ENCODE measurements at places on chromosomes 4 and X. TPM values are rescaled to one million over a fixed set of nuclear protein-coding genes. Genes with fewer than 3 reads are reported as not detected.

The VEGFD gene
- not detected for total RNA-seq

The CORIN gene
- total RNA-seq = not detected

The SSX3 gene
- not detected for total RNA-seq

The WNK3 gene
- 0.07 TPM for total RNA-seq

The MUC7 gene
- total RNA-seq = not detected

The TAF7L gene
- not detected for total RNA-seq

- H3K27ac ChIP-seq = no peak overlapping the region
- no peak overlapping the region for H3K4me3 ChIP-seq
- no peaks in the 10 kb centered on the region for H3K36me3 ChIP-seq
These were observed 382.7 kb downstream of the UNC5C start for GRCh38 chr4:95165926-95166524.

- H3K27me3 ChIP-seq = no peaks in the 10 kb centered on the region
- peaks cover 2% of the 10 kb centered on the region for H3K4me1 ChIP-seq
- no peak overlapping the region for H3K4me3 ChIP-seq
- no peak overlapping the region for H3K27ac ChIP-seq
These were observed 28.3 kb downstream of the USO1 start for GRCh38 chr4:75752637-75753036.

- no peak for DNase-seq
- H3K4me3 ChIP-seq = no peak overlapping the region
- H3K36me3 ChIP-seq = peaks cover 18% of the 10 kb centered on the region
- peaks cover 31% of the 10 kb centered on the region for H3K4me1 ChIP-seq
- peaks cover 31% of the 10 kb centered on the region for H3K27me3 ChIP-seq
These were observed 113.8 kb upstream of the RBPJ start for GRCh38 chr4:26206999-26207398.

DNA sequence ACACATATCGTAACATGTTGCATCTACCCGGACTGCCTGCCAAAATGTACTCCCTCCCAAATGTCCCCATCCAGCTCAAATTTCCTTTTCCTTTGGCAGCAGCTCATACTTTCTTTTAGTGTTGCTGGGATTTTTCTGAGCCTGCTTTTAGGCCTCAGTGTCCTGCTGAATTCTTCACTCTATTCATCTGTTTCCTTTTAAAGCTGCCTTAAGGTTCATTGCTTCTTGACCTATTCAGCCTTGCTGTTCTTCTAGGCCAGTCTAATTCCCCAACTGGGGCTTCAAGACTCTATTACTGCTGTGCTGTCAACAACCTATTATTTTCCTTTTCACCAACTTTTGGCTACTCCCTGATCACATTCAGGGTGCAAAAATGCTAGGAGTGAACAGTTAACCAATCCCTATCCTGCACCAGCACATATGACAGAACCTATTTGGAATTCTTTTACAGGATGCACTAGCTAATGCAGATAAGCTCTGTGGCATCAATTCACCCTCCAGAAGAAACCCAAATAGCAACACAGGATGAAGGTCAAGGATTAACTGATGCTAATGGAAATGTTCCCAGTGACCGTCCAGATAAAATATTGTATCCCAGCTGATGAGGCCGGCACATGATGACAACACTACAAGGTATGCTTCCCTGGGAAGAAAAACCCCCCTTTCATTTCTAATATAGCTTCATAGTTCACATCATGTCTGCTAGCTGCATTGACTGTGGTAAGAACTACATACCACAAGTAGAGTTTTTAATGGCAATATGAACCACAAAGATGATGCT lies 114.7 kb upstream of the TTC29 start:
- H3K4me1 ChIP-seq = peaks cover 11% of the 10 kb centered on the region
- peaks cover 9% of the 10 kb centered on the region for H3K27me3 ChIP-seq
- DNase-seq = no peak
- peaks cover 3% of the 10 kb centered on the region for H3K36me3 ChIP-seq
- no peak overlapping the region for H3K27ac ChIP-seq

DNA sequence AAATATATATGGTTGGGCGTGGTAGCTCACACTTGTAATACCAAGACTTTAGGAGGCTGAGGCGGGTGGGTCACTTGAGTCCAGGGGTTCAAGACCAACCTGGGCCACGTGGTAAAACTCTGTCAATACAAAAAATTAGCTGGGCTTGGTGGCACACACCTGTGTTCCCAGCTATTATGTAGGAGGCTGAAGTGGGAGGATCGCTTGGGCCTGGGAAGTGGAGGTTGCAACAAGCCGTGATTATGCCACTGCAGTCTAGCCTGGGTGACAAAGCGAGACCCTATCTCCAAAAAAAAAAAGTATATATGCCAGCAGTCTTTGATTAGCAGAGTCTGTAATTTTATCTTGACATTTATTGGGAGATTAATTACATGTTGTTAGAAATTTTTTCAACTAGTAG lies 8.7 kb downstream of the EIF2S3 start:
- DNase-seq = no peak
- no peak overlapping the region for H3K27ac ChIP-seq
- H3K27me3 ChIP-seq = no peaks in the 10 kb centered on the region
- H3K36me3 ChIP-seq = peaks cover 32% of the 10 kb centered on the region
- H3K4me3 ChIP-seq = no peak overlapping the region

DNA sequence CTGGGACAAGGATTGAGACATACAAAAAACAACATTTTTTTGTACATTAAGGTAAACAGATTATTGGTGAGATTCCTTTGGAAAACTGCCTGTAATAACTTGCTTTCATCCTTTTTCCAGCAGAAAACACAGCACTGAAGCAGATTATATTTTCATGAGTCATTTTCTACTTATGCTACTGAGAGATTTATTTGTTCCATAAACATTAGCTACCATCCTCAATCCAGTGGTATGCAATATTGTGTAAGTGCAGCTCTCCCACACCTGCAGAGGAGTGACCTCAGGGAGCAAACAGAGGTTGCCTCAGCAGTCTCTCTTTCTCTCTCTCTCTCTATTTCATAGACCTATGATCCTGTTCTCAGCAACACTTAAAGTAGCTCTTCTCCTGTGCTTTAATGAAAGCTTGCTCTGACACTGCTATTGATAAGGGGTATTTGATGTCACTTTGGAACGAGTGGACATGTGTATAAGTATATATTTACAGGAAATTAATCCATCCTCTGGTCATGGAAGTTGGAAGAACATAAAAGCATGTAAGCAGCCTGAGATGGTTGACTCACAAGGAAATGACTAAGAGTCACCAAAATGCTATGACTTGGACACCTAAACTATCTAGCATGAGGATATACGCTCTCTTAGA lies 163.7 kb upstream of the SPANXC start:
- no peak for DNase-seq
- H3K36me3 ChIP-seq = no peaks in the 10 kb centered on the region
- H3K27ac ChIP-seq = no peak overlapping the region
- H3K4me3 ChIP-seq = no peak overlapping the region

- no peak for DNase-seq
- H3K36me3 ChIP-seq = no peaks in the 10 kb centered on the region
- peaks cover 15% of the 10 kb centered on the region for H3K4me1 ChIP-seq
- H3K27me3 ChIP-seq = peaks cover 14% of the 10 kb centered on the region
These were observed 357.8 kb downstream of the MID1IP1 start for GRCh38 chrX:39158801-39159657.

DNA sequence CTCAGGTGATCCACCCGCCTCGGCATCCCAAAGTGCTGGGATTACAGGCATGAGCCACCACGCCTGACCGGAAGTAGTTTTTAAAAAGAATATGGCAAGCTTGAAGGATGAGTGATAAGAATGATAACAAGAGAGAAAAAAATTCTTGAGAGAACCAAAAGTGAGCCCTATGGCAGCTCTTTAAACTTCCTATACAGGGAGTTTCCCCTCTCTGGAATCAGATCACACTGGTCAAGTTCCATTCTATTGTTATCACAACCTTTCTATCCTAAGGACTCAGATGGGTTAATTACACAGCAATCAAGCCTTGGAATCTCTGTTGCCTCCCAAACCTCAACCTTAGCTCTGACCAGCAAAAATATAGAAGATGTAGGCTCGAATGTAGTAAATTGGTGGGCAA lies 33.8 kb upstream of the ZNF518B start:
- no peak for DNase-seq
- peaks cover 7% of the 10 kb centered on the region for H3K4me1 ChIP-seq
- H3K36me3 ChIP-seq = no peaks in the 10 kb centered on the region

DNA sequence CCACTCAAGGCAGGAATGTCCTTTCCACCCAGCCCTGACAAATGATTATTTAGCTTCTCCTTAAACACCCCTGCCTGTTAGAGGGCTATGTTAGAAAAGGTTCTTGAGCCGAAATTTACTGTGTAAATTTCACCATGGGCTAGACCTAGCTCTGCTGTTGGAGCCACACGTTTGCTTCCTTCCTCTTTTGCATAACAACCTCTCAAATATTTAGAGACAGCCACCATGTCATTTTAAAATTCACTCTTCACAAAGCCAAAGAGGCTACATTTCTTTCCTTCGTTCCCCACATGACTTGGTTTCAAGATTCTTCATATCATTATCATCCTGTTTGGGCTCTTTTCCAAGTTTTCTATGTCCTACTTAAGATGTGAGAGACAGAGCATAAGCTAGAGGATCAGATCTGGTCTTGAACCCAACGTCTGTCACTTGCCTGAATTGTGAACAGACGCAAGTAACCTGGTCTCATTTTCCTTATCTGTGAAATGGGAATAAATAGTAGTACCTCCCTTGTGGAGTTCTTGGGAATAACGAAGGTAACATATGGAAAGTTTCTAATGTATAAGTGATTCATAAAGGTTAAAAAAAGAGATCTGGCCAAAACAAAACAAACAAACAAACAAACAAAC lies 6.7 kb downstream of the DOCK11 start:
- peaks cover 36% of the 10 kb centered on the region for H3K36me3 ChIP-seq
- peak overlapping the region; percentile 84 for H3K27ac ChIP-seq
- H3K4me3 ChIP-seq = peak overlapping the region; percentile 70
- no peak for DNase-seq
- H3K4me1 ChIP-seq = peaks cover 55% of the 10 kb centered on the region
- no peaks in the 10 kb centered on the region for H3K27me3 ChIP-seq

- H3K27ac ChIP-seq = no peak overlapping the region
- H3K36me3 ChIP-seq = peaks cover 46% of the 10 kb centered on the region
- peaks cover 36% of the 10 kb centered on the region for H3K4me1 ChIP-seq
- DNase-seq = no peak
- no peaks in the 10 kb centered on the region for H3K27me3 ChIP-seq
These were observed 31.5 kb downstream of the GPR174 start for GRCh38 chrX:79176028-79176427.

GRCh38 chr4:55768291-55768690 lies 51.3 kb upstream of the EXOC1L start:
- no peaks in the 10 kb centered on the region for H3K36me3 ChIP-seq
- H3K4me1 ChIP-seq = no peaks in the 10 kb centered on the region
- peaks cover 6% of the 10 kb centered on the region for H3K27me3 ChIP-seq
- no peak overlapping the region for H3K4me3 ChIP-seq
- DNase-seq = no peak

- H3K4me1 ChIP-seq = peaks cover 41% of the 10 kb centered on the region
- peak overlapping the region; percentile 1 for H3K27ac ChIP-seq
- H3K36me3 ChIP-seq = peaks cover 65% of the 10 kb centered on the region
These were observed 116.0 kb downstream of the PTTG2 start for GRCh38 chr4:38076153-38076669.

- no peak overlapping the region for H3K4me3 ChIP-seq
- no peaks in the 10 kb centered on the region for H3K27me3 ChIP-seq
- no peak overlapping the region for H3K27ac ChIP-seq
These were observed 413.0 kb downstream of the MAPK10 start for GRCh38 chr4:85946821-85947220.
